ENCODE measurements at places on chromosomes 6 and 20.

DNA sequence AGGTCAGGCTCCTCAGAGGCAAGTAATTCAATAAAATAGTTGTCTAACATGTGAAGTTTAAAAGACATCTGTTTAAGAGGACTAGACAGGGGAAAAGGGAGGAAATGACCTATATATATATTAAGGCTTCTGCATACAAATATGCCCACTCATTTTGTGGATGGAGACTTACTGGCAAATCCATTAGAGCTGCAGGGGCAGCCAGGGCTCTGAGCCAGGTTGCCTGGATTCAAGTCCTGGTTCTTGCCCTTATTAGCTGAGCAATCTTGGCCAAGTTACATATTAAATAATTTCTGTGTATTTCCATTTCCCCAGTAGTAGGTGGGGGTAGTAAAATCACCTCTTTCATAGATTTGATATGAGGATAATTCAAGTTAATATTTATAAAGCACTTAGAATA, 287.0 kb upstream of the RIMS1 start:
- no peak for DNase-seq

- no peak for DNase-seq
These were observed 362.2 kb downstream of the C6orf118 start for GRCh38 chr6:164947164-164947563.

- no peak for DNase-seq
These were observed 220.3 kb upstream of the LAMP5 start for GRCh38 chr20:9294041-9294440.

DNA sequence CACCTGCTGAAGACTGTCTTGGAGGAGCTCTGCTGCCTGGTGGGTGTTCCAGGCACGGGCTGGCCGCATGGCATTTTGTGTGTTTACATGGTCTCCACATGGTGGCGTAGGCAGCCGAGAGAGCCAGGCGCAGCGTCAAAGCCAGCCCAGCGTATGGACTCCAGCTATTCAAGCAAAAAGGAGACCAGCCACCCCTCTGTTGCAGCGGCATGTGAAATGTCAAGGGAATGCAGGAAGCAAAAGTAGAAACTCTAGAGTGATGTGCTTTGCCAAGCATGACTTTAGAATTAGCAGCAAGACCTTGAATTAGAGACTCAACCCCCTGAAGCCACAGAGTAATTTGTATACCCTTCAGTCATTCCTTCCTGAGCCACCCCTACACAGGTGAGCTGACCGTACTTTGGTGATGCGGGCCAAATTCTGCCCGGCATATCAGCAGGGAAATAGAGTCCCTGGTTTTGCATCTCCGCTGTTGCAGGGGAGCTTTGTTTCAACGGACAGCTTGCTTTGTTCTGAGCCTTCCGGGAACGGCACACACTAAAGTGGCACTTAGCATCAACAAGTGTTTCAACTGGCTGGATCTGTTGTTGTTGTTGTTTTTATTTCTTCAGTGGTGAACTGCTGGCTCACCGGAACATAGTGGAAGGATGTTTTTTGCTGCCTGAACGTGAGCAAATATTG, 48.5 kb downstream of the FNDC1 start:
- no peak for DNase-seq

GRCh38 chr6:107786709-107787588, 37.2 kb downstream of the SCML4 start:
- no peak for DNase-seq

DNA sequence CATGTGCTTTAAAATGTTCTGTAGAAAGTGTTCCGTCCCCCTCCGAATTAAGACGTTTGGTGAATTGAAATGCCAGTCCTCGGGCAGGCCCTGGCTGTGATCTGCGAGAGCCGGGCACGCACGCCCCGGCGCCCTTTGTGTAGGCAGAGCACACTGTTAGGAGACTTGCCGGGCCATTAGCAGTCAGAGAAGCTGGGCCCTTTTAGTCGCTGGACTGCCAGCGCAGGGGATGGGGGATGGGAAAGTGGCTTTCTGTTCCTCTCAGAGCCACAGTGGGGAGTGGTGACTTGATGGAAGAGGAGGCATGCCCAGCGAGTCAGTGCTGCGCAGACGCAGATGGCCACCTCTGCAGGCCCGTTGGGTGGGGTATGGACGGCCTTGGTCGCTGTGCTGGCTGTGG, 2.2 kb downstream of the PPP1R3G start:
- no peak for DNase-seq

DNA sequence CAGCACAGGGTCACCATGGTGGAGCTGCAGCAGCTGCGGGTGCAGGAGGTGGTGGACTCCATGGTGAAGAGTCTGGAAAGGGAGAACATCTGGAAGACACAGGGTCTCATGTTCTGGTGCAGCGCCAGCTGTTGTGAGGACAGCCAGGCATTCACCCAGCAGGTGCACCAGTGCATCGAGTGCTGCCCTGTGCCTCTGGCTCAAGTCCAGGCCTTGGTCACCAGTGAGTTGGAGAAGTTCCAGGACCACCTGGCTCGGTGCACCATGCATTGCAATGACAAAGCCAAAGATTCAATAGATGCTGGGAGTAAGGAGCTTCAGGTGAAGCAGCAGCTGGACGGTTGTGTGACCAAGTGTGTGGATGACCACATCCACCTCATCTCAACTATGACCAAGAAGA, 22.9 kb upstream of the RIPK1 start:
- no peak for DNase-seq

DNA sequence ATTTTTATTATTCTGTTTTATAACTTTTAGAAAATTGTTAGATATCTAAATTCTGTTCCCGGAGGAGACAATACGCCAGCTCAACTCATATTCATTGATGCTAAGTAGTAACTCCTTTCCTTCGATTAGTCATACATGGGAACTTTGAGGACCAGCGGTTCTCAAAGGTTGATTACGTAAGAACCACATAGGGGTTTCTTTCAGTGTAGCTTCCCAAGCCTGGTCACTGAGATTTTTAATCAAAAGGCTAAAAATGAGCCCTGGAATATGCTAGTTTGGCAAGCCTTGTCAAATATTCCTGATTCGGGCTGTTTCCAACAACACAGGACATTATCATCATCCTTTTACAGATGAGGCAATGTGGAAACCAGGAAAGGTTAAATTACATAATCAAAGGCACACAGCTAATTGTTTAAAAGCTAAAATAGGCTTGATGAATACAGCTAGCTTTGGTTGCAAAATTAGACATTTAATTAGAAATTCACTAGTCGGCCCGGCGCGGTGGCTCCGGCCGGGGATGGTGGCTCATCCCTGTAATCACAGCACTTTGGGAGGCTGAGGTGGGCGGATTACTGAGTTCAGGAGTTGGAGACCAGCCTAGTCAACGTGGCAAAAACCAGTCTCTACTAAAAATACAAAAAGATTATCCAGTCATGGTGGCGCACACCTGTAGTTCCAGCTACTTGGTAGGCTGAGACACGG, 14.6 kb upstream of the MEI4 start:
- DNase-seq = no peak

GRCh38 chr20:24337069-24337468, 132.4 kb upstream of the SYNDIG1 start:
- no peak for DNase-seq

DNA sequence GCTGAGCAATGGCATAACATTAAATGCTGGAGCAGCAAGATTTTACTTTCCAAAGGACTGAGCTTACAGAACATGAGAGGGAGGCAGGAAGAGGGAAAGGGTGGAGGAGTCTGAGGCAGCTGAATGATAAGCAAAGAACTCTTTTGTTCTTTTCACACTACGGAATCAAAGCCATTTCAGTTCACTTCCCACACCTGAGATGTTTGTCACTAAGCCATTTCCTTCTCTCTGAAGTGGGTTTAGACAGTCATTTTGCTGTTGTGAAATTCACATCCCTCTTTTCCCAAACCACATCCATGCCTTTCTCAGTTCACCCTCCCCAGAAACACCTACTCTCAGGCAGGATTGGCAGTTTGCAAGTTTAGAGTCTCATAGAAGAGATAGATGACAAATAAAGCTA, 267.9 kb downstream of the ADGRG6 start:
- no peak for DNase-seq

GRCh38 chr20:35199740-35200139, 26.8 kb upstream of the MMP24 start:
- no peak for DNase-seq

- DNase-seq = no peak
These were observed 151.2 kb downstream of the RFX6 start for GRCh38 chr6:117028256-117028655.

DNA sequence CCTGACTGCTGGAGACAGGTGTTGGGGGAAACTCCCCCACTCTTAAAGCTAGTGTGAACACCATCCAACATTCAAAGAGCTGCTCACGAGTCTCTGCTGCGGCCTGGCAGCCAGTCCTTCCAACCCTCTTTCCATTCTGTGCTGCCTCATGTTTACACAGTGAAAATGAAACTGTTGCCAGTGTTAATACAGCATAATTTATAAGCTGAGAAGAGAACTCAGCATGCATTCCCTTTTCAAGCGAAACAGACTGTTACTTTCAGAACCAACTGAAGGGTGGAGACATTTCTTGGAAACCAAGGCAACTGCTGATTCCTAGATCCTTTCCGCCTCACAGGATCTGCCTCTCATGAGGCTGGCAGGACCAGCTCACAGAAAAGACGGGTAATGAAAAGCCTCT, 533.8 kb upstream of the ID4 start:
- no peak for DNase-seq

DNA sequence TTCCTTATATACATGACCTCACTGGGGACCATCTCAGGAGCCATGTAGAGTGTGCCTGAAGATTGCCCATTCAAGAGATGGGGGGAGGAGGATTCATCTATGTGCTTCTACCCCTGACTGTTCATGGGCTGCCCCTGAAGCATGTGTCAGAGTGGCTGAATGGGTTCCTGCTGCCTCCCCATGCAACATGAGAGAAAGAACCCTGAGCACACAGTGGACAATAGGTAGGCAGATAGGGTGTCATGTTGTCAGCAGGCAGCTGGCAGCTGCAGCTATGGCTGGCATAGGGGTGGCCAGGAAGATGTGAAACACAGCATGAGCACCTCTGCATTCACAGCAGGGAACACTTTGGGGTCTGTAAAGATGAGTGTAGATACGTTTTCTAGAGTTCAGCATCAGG, 208.4 kb upstream of the CNR1 start:
- no peak for DNase-seq

DNA sequence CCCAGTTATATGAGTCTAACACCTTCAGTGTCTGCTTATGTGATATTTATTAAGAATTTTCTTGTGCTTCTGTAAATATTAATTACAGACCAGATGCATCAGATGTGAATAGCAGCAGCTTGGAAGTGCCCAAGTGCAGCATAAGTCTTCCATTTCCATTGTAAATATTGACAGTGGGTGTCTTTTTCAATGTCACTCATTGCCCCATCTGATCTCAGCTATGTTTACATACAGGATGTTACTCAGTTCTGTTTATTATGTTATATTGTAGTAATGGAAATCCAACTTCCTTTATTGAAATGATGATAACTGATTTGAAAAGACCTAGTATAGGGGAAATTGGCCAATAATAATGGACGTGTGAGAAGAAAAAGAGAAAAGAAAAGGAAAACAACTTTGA, 296.7 kb downstream of the SAMD5 start:
- no peak for DNase-seq

DNA sequence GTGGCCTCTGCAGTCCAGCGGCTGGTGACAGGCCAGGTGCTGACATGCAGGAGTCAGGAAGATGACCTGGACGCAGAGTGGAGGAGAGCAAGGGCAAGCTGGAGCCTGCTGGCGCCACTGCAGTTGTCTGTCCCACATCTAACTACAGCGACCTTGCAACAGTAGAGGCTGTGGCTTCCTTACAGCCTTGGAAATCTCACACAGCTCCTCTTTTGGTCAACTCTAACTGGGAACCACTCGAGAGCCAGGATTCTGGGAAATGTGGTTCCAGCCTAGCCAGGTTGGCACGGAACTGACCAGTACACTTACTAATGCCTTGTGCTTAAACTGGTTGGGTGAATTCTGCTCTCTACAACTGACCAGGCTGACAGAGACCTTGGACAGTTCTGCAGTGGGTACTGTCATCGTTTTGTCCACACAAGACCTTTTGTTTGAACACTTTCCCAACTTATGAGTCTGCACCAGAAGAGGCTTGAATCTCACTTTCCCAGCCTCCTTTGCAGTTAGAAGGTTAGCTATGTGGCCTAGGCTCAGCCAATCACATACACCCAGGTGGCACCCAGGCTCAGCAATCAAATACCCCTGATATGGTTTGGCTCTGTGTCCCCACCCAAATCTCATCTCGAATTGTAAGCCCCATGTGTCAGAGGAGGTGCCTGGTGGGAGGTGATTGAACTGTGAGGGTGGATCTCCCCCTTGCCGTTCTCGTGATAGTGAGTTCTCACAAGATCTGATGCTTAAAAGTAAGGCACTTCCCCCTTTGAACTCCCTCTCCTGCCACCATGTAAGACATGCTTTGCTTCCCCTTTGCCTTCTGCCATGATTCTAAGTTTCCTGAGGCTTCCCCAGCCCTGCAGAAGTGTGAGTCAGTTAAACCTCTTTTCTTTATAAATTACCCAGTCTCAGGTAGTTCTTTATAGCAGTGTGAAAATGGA, 153.5 kb downstream of the ZMYND8 start:
- DNase-seq = no peak

DNA sequence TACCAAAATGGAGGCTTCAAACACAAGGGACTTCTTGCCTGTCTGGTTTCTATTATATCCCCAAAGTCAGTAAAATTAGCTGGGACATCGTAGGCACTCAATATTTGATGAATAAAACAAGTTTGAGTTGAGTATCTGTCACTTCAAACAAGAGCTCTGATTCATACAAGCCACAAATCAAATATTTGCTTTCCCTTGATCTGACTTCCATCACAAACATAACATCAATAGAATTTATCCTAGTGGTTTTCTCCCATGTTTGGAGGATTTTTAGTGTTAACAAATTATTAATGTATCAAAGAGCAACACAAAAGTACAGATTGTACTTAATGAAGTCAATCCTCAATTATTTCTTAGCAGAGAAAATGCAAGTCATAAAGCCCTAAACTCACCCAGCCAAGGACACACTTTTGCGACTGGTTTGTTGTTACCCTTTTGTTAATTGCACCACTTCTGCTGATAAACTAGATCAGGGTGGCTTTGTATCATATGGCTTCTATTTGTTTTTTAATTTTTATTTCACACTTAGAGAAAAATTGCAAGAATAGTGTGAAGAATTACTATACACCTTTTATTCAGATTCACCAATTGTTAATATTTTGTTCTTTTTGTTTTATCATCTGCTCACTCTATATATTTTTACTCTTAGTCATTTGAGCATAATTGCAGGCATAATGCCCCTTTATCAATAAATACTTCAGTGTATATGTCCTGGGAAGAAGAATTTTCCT, 117.4 kb upstream of the PRDM1 start:
- DNase-seq = no peak

GRCh38 chr6:128801621-128802020, 81.3 kb upstream of the LAMA2 start:
- no peak for DNase-seq

- no peak for DNase-seq
These were observed 45.3 kb upstream of the COL21A1 start for GRCh38 chr6:56292505-56293181.

Data from activated CD8-positive, alpha-beta memory T cell treated with anti-CD3 and anti-CD28 coated beads, Interleukin-2, amount 50 U/mL, for 4 hours (primary cell).